ENCODE measurements at places on chromosomes 11 and 22.

DNA sequence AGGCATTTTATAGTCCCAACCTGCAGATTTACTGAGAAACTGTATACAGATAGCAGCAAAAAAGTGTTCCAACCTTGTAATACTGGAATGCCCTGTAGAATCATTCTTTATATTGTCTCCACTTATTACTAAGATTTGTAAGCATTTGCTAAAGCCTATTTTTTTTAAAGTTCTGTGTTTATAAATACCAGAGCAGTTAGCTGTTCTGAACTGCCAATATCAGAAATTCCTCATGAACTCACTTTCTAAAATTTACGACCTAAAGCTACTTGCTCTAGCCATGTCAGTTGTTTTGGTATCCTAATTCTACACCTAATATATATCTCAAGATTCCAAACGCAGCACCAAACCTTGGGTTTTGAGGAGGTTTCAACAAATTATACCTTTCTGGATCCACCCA is 103.2 kb downstream of the C11orf65 start:
- no peak for DNase-seq

DNA sequence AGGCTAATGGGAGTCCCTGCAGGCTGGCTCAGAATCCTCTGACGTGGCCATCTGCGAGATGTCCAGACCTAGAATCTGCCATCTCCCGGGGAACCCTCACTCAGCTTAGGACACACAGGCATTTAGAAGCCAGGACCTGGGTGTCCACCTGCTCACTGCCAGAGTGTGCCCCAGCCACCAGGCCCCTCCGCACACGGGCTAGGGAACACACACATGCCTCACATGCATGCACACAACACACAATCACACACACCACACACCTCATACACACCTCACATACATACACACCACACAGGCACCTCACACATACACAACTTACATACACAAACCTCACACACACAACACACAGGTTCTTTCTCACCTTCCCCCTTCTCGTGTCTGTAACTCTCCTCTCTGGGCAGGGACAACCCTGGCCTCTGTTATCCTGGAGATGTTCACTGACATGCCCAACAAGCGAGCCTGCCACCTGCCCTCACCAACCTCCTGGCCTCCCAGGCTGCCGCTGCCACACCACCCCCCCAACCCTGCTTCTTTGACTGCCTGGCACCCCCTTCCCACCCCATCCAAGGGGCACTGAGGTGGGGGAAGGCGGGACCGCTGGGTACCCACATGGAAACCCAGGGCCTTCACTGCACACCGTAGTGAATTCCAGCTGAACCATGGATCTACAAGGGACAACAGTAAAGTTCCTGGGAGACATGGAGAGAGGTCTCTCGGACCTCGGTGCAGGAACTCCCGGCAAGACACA is 38.1 kb downstream of the GNB1L start:
- DNase-seq = no peak

DNA sequence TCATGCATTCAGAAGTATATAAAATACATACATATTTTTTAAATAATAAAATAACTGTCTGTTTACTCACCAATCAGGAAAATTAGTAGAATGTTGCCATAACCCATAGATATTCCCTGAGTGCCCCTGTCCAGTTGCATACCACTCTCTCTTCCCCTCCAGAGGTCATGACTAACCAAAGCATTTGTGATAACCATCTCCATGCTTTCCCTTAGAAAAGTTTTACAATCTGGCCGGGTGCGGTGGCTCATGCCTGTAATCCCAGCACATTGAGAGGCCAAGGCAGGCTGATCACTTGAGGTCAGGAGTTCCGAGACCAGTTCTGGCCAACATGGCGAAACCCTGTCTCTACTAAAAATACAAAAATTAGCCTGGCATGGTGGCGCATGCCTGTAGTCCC is 33.2 kb upstream of the LDHA start:
- DNase-seq = no peak

GRCh38 chr11:115745610-115746512 is 241.6 kb upstream of the CADM1 start:
- DNase-seq = no peak

DNA sequence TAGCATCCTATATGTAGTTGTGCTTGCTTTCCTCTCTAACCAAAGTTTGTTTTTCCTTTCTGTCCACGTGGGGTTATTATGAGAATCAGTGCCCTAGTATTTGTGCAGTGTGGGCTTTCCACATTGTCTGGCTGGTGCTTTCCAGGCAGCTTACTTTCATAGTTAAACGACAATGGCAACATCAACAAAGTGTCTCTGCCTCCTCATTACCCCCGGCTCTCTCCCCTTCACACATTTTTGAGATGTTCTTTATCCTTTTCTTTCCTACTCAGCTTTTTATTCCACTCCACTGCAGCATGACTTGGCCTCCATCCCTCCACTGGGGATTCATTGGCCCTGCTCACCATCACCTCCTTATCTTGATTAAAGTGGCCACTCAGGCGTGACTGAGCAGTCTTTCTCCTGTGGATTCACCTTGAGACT is 19.1 kb downstream of the SPECC1L start:
- DNase-seq = no peak

- no peak for DNase-seq
Observed at GRCh38 chr22:36244522-36245391, 5.4 kb upstream of the APOL2 start.

GRCh38 chr11:115170133-115170815 is 333.9 kb downstream of the CADM1 start:
- peak; percentile 58 for DNase-seq

- DNase-seq = peak; percentile 36
Observed at GRCh38 chr11:6238902-6239301, at the start of gene CNGA4. Gene CNGA4, plus strand, starts transcription at chr11:6239089. Its CDS starts 118 bp downstream, at chr11:6239207.

- no peak for DNase-seq
Observed at GRCh38 chr11:36352922-36353321, 56.8 kb downstream of the PRR5L start.

DNA sequence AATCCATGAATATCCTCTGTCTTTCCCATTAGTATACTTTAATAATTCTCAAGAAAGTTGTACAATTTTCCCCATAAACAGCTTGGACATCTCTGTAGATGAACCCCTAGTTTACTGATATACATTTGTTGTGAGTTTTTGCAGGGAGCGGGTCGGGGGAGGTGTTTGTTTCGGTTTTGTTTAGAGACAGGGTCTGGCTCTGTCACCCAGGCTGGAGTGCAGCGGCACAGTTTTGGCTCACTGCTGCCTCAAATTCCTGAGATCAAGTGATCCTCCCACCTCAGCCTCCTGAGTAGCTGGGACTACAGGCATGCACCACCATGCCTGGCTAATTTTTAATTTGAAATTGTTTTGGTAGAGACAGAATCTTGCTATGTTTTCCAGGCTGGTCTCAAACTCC is 57.6 kb downstream of the IGLL5 start:
- no peak for DNase-seq

DNA sequence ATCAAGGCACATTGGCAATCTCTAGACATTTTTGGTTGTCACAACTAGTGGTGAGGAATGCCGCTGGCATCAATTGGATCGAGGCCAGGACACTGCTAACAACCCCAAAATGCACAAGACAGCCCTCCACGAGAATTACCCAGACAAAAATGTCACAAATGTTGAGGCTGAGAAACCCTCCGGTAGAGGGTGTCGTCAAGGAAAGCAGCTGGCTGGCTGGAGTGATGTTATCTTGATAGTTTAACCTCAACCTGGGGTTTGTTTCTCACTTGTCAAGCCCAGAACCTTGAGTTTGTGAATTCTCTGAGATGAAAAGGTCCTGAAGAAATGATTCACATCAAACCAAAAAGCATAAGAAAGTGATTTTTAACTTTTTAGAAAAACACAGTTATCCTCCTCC is 21.1 kb upstream of the TMPRSS13 start:
- peak; percentile 74 for DNase-seq

DNA sequence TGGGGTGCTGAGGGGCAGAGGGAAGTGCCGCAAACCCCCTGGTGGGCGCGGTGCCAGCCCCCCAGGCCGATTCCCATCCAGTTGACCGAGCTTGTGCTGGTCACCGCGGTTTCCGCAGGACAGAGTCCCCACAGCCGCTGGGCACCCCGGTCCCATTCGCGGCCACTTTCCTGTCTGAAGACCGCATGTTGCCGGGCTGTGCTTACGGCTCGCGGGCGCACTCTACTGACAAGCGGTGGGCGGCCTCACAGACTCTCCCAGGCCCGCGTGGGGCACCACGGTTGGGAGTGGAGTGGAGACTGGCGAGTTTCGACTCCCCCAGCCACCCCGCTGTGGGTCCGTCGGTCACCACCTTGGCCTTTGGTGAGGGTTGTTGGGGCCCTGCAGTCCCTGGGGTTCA is 648 bp upstream of the H19 start:
- no peak for DNase-seq

DNA sequence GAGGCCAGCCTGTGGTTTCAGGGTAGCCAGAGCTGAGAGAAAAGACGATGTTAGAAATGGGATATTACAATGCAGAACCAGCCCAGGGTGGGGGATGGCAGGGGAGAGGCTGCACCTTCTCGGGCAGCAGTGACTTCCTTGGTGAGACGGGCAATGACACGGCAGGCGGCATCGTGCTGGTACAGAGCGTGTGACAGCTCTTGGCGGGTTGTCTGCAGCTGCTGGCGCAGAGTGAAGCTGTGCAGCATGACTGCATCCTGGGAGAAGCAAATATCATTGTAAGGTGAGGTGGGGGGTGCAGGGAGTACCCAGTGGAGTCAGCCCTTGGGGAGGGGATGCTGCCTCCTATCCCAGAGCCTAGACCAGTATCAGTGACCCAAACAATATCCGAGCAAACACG is 3.8 kb downstream of the PRPF19 start:
- DNase-seq = no peak
